Lung (tissue), 17 donors: ENCODE measurements at places on chromosomes 3 and 15.

DNA sequence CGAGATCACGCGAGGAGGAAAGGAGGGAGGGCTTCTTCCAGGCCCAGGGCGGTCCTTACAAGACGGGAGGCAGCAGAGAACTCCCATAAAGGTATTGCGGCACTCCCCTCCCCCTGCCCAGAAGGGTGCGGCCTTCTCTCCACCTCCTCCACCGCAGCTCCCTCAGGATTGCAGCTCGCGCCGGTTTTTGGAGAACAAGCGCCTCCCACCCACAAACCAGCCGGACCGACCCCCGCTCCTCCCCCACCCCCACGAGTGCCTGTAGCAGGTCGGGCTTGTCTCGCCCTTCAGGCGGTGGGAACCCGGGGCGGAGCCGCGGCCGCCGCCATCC is 1.1 kb upstream of the SETD5 start:
- DNase-seq, result no peak

DNA sequence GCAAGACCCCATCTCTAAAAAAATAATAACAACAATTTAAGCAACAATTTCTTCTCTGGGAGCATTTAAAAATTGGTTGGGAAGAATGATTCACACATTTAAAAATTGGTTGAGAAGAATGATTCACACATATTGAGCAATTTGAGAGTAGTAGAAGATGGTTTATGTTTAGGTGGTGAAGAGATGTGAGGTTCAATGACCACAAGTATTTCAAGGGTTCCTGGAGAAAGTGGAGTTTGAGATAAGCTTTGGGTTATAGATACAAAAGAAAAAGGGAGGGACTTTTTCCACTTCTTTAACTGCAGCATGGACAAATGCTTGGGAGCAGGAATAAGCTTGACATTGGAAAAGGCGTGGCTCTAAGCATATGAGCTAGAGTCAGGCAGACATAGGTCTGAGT is 145.7 kb upstream of the NPHP3 start:
- no peak for DNase-seq

DNA sequence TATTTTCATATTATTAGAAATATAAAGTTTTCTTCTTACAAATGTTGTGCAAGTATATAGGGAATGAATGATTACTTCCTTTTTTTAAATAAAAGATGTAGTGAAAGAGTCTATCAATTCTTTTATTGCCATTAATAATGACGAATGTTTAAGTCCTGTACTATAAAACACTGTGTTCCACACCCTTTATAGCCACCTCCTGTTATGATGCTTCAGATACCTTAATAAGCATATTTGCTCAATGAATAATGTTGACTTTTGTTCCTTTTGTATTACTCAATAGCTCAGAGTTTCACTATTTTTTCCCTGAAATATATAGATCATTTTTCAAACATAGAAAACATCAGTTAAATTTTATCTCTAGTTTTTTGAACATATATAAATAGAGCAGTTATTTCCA is 378.2 kb upstream of the THBS1 start:
- DNase-seq, result no peak

DNA sequence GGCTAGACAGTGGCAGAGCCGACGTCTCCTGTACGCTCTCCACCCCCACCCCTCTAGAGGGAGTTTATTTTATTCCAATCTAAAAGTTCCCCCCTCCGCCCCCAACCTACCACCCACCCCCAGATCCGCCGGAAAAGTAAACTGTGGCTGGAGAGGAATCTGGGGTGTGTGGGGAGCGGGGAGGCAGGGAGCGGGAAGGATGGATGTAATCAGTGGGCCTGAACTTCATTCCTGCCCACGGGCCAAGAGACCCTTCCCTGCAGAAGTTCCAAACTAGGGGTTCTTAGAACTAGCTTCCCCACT is 537 bp upstream of the CSRNP1 start:
- no peak for DNase-seq

- DNase-seq, result no peak
Observed at GRCh38 chr15:68512598-68512997, 66.2 kb upstream of the CORO2B start.
